Right ventricle myocardium superior (tissue), 1 donor: ENCODE measurements at places on chromosomes 2 and 18.

DNA sequence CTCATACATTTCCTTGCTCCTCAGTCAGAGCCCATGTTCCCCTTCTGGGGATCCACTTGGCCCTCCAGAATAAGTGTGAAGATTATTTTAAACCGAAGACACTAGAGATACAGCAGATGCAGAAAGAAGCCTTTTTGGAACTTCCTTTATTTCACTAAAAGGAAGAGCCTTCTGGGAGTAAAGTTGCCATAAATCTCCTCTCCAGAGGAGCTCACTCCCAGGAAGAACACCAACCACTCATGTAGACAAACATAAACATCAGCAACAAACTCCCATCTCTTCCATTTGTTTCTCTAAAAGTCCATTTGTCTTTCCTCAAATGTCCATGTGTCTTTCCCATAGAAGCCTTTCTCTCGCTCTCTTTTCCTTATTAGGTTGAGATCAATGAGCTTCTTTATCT is 62.4 kb upstream of the MSH6 start:
- DNase-seq, result no peak

GRCh38 chr2:171247741-171248662 is 87.3 kb upstream of the TLK1 start:
- DNase-seq, result no peak

- no peak for DNase-seq
Observed at GRCh38 chr2:38871432-38871831, 4.3 kb downstream of the DHX57 start.

- DNase-seq, result no peak
Observed at GRCh38 chr2:170145191-170145590, 32.8 kb upstream of the MYO3B start.

DNA sequence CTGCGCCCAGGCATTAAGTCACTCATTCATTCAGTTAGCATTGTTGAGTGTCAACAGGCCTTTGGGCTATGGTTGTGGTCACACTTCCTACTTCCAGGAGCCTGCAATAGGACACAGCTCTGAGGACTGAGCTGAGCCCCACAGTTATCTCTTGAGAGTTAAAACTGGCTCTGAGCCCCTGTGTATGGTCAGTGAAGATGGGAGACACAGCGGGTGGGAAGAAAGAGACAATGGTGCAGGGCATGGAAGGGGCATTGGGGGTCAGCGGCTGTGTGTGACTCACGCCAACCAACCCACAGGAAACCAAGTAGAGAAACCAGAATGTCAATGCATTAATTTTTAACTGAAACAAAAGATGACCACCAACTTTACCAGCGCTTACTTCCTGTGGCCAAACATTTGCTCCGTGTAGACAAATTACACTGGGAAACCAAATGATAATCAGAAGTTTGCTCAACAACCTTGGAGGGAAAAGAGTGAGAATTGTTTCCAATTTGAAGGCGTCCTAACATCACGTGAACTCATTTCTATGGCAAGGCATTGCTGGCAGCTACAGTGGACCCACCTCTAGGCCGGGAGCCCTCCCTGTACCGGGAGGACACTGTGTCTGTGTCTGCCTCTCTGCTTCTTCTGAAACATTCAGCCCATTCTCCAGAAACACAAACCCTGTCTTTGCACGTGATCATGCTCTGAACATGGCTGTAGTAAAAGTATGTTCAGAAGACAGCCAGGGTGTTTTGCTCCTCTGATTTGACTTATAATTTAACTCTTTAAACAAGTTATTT is 212.0 kb upstream of the ID2 start:
- DNase-seq, result no peak

GRCh38 chr2:225276207-225276606 is 123.3 kb upstream of the NYAP2 start:
- no peak for DNase-seq

- DNase-seq, result no peak
Observed at GRCh38 chr2:231184319-231184718, 14.1 kb upstream of the ARMC9 start.

- no peak for DNase-seq
Observed at GRCh38 chr2:104434318-104434792, 419.6 kb upstream of the POU3F3 start.

- no peak for DNase-seq
Observed at GRCh38 chr2:223915071-223915470, 30.1 kb downstream of the WDFY1 start.

- no peak for DNase-seq
Observed at GRCh38 chr2:189641590-189641989, 19.7 kb upstream of the ASNSD1 start.

- no peak for DNase-seq
Observed at GRCh38 chr2:219221957-219222518, 3.3 kb upstream of the ABCB6 start.

GRCh38 chr2:165283342-165283741 is 44.1 kb downstream of the SCN2A start:
- no peak for DNase-seq

DNA sequence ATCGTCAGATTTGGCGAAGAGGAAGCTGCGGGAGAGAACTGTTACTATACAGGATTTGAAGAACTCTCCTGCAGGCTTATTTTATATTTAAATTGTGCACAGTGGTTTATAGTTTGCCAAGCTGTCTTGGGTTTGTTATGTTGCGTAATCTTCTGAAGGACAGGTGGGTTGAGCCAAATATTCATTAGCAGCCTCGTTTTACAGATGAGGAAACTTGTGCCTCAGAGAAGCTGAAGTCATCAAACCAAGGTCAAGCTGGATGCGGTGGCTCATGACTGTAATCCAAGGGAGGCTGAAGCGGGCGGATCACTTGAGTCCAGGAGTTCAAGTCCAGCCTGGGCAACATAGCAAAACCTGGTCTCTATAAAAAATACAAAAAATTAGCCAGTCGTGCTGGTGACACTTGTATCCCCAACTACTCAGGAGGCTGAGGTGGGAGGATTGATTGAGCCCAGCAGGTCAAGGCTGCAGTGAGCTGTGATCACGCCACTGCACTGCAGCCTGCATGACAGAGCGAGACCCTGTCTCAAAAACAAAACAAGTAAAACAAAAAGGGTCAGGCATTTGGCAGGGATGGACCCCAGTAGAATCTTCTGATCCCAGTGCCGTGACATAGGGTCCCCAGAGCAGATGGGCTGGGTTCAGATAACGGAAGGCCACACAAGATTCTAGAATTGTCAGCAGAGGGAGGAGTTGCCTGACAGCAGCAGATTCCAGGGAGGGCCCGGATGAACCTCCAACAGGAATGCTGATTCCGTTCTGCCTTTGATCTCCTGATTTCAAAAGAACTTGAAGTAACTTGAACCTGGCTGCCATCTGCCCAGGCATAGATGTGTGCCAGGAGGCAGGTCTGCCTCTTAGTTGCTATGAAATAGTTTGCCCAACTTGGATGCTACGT is 50.6 kb downstream of the SH3BP4 start:
- no peak for DNase-seq

DNA sequence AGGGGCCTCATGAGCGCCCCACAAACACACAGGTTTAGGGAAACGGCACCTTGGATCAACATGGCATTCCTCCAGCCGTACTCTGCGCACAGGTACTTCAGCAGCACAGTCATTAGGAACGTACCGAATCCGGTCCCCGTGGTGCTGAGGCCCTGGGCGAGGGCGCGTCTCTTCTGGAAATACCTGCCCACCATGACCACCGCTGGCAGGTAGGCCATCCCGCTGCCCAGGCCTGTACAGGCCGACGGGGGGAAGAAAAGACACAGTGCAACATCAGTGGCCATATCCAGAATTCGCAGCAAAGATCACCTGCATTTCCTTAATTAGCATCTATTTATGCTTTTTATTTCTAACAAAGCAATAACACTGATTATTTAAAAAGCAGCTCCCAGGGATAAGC is 22.2 kb downstream of the SLC16A14 start:
- DNase-seq, result no peak

DNA sequence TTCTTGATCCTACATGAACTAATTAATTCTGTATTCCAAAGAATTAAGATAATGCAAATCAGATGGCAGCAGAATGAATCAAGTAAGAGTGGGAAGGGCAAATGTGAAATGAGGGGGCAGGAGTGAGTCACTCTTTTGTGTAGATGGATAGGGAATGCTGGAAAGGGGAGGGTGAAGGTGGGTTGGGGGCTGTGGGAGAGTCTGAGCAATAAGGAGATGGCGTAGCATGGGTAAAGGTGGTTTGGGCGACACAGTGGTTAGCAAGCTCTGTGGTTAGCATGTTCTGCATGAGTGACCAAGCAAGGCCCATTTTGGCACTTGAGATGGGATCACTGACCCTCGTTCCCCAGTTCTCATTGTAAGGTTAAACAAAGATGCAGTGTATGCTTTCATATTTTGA is 20.4 kb downstream of the GPD2 start:
- no peak for DNase-seq

DNA sequence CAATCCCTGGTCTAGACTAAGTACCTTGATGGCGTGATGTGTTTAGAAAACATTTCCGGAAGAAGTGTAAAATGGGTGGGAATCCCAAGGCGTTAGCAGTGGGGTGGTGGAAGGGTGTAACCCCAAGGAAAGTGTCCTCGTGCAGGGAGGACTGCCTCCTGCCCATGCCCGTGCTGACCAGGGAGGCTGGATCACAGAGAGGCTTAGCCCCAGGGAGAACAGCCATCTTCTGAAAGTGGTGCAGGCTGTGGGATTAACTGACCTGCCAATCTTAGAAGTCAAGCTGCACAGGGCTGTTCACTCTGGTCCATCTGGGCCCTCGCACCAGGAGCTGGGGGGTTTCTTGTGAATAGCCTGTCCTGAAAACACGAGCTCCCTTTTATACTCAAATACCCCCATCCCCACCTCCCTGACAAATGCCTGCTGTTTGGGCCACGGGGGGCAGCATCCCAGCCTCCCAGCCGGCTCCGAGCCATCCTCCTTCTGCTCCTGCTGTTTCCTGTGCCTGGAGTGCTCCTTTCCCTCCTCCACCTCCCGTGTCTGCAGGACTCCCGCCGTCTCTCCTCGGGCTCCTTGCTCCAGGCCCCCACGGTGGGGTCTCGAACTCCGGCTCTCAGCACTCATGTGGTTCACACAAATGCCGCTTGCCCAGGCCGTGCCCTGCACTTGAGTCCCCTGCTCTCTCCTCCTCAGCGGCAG is 52.1 kb upstream of the PXDN start:
- DNase-seq, result no peak

GRCh38 chr18:35577045-35577848 is 4.3 kb upstream of the GALNT1 start:
- DNase-seq, result no peak

GRCh38 chr2:68448671-68449653 is 18.1 kb downstream of the FBXO48 start:
- no peak for DNase-seq

DNA sequence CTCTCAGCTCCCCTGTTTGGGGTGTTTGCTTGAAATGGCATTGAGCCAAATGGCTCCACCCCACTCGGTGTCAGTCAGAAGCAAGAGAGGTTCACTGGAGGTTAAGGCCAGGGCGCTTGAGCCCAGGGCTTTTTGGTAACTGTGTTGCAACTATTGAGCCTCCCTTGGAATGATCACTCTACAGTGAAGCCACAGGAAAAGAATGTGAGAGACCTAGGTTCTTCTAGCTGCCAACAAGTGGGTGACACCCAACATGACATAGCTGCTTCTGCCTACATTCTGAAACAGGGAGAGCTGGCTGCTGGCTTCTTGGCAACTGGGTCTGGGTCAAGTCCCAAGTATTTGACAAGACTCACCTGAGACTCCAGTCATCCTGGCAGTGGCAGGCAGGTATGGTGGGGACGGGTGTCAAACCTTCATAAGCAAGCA is 7.1 kb upstream of the GRHL1 start:
- DNase-seq, result no peak

DNA sequence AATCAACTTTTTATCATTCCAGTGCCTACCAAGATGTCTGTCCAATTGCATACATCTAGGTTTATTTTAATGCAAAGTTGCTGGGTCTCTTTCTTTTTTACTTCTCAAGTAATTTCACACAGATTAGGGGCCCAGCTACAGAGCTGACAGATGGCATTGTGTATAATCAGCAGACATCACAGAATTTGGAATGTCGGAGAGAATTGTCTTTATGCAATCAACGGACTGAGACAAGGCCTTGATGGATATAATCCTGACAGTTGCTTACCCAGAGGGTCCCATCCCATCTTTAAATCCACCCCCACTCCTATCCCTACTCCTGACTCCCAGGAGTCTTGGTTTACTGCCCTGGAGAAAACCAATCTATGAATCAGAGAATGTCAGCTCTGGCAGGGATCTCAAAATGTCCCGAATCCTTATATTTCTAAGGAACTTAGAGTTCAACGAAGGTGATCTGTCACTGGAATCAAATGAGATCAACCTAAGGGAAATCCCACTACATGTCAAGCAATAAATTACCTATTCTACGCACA is 142.0 kb downstream of the LRATD1 start:
- DNase-seq, result no peak

- no peak for DNase-seq
Observed at GRCh38 chr2:183927406-183928325, 670.7 kb upstream of the ZNF804A start.

DNA sequence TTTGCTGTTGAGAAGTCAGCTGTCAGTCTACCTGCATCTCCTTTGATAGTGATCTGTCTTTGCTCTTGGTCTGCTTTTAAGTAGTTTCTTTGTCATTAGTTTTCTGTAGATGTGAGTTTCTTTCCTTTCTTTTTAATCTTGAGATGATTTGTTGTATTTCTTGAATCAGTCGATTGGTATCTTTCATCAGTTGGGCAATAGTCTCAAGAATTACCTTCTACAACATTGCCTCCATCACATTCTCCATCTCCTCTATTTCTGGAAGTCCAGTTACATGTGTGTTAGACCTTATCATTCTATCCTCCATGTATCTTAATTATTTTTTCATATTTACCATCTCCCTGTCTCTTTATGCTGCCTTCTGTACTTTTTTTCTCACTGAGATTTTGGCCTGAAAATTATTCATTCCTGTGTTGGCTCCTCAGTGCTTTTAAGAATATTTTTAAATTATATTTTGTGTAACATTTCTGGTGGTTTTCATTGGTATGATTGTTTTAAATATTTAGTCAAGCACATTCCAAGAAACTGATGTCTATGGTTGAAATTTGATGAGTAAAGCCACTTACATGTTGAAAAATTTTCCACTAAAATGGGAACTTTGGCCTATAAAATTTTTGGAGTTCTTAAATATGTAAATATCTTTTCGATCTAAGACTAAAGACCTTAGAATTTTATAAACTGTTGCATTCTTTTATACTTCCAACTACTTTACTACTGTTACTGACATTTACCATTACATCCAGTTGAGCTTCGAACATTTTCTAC is 239.5 kb upstream of the MGAT5 start:
- no peak for DNase-seq

DNA sequence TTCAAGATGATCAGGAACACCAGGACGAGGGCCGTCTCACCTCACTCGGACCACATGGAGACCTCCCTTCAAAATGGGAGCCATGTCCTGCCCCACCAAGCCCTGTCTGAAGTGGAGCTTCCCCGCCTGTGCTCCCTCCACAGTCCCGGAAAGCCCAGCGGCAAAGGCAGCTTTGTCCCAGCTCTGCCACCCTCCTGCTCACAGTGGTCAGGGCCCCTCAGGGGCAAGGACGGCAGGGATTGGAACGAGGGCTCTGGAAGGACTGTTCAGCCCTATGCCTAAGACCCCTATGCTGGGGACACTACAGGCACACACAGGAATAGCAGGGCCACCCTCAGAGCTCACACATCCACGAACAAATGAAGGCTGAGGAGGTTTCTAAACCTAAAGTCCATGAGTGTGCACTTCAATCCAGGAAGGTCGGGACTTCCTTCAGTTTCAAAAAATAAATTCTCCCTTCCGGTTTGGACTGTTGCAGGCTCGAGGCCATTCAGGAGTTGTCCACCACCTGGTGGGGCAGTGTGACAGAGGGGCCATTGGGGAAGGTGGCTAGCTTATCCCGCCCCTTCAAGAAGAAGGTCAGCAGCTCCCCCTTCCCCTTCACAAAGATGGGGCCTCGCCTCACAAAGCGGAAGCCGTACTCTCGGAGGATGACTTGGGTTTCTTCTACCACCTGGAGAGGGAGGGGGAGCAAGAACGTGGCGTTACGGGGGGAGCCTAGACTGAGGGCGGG is 26.4 kb downstream of the CENPO start:
- no peak for DNase-seq
